ENCODE measurements at places on chromosomes 3 and 15.

- no peak for DNase-seq
These were observed 480.1 kb upstream of the ZNF385D start for GRCh38 chr3:22231061-22231460.

GRCh38 chr3:184737641-184738505, 26.0 kb upstream of the MAGEF1 start:
- no peak for DNase-seq

DNA sequence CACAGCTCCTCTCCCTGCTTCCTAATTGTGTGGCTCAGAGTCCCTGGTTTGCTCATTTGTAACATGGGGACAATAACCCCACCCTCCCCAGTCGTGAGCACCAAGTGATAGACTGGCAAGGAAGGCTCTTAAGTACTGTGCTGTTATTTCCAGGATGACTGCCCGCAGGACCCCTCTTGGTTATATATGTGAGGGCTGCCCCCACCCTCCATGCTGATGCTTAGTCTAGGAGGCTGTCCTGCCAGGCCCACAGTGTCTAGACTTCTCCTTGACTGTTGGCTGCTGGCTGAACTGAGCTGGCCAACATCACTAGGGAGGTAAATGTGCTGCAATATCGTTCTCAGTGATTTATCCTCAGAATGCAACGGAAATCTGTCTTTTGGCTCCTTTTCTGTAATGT, 45.1 kb downstream of the RAB11A start:
- no peak for DNase-seq

DNA sequence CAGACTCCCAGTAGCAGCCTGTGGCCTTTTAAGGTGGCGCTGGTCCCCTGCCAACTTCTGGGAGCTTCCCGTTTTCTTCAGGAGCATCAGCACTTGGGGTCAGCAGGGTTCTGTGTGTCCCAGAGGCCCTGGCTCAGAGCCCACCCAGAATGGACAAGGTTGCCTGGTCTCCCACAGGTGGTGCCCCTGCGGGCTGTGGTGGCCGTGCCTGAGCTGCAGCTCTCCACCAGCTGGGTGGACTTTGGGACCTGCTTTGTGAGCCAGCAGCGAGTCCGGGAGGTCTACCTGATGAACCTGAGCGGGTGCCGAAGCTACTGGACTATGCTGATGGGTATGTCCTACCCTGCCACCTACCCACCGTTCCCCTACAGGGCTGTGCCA, 15.5 kb downstream of the ACAA1 start:
- no peak for DNase-seq

- DNase-seq: no peak
These were observed 73.0 kb upstream of the GOLIM4 start for GRCh38 chr3:168168743-168169142.

- DNase-seq: no peak
These were observed 230.3 kb downstream of the MAGI1 start for GRCh38 chr3:65808407-65808806.

- no peak for DNase-seq
These were observed 317 bp downstream of the ROBO2 start for GRCh38 chr3:77040216-77040615.

GRCh38 chr3:28186748-28187147, 54.7 kb upstream of the CMC1 start:
- no peak for DNase-seq

- no peak for DNase-seq
These were observed 64.5 kb downstream of the MITF start for GRCh38 chr3:69803681-69804270.

- no peak for DNase-seq
These were observed 358.4 kb downstream of the FOXP1 start for GRCh38 chr3:71225002-71225684.

DNA sequence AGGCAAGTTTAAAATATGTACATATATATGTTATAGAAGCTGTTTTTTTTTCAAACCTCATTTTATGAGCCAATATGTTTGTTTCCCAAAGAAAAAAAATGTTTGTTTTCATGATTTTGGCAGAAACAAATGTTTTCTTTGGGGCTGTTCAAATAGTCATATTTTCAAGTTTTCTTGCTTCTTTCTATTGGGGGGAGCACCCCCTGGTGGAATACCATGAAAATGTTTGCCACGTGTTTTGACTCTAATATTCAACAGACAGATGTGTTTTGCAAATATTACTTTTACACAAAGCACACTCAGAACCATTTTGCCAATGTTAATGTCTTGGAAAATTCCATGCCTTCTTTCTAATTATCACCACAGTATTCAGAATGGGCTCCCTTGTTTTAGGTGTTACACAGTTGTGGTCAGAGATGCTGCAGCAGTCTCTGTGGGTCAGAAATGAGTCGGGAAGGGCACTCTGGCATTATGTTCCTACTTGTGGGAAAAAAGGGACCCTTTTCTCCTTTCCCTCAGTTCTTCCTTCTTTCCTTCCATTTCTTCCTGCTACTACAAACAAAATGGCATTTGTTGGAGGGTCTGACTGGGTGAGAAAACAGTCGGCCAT, 817.0 kb downstream of the TUSC7 start:
- DNase-seq: no peak

- DNase-seq: no peak
These were observed 27.7 kb downstream of the SRP14 start for GRCh38 chr15:40011303-40011702.

DNA sequence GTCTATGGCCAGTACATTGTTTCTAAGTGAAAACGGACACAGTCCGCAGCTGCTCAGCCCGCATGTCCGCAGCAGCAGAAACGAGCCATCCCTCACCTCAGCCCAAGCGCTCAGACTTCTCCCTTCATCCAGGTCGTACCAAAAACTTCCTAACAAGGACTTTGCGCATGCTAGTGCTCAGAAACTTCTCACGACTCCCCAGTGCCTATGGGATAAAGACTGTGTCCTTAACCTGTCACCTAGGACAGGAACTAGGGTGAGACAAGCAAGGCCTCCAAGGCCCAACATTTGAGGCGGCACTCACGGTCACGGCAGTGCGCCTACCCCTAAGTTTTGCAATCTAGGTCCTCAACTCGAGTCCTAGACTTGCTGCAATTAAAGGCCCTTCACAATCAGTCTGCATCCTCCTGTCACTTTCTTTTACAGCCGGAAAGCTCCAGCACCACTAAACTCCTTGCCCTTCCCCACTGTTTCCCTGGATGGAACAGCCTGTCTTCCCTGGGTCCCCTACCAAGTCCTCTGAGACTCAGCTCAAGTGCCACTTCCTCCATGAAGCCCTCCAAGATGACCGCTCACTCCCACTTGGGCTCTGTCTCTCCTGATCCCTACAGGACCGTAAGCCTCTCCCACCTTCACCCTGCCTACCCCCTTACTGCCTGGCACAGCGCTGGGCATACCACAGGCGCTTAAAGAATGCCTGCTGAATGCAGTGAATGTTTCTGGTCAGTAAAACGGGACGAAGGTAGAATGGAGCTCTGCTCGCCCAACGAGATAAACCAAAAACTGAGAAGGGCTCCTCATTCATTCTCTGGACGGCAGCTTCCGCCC, 1.2 kb downstream of the CLN6 start:
- no peak for DNase-seq

GRCh38 chr15:98881526-98882520, 125.8 kb downstream of the PGPEP1L start:
- no peak for DNase-seq

GRCh38 chr15:63519041-63519440, 14.6 kb downstream of the USP3 start:
- DNase-seq: no peak

- DNase-seq: no peak
These were observed 14.3 kb upstream of the SPRED1 start for GRCh38 chr15:38238311-38238710.

DNA sequence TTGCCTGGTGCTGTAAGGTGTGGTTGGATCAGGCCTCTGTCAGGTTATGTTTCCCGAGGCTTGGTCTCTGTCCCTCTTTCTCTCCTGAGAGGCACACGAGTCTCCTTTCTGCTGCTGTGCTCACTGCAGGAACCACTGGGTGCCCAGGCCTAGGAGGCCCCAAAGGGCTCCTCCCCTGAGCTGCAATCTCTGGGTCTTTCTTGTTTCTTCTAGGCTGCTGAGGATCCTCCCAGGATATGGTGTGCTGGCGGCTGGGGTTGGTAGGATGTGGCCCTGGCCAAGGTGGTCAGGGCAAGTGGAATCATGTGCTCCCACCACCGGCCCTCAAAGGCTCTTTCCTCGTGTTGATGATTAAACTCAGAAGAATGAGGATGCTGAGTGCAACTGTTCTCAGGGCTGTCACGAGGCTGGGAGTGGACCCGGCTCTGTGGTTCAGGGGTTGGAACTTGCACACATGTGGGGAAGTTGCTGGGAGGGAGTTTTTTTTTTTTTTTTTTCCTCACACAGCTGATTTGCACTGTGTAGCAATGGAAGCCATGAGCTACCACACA, 43.6 kb upstream of the CTSH start:
- no peak for DNase-seq

- DNase-seq: no peak
These were observed at the start of gene ITGA11 for GRCh38 chr15:68431792-68432401. ITGA11 (minus strand) TSS chr15:68432163; CDS start chr15:68432066, 97 bp downstream.

- no peak for DNase-seq
These were observed 133.3 kb upstream of the MEF2A start for GRCh38 chr15:99432271-99433025.

DNA sequence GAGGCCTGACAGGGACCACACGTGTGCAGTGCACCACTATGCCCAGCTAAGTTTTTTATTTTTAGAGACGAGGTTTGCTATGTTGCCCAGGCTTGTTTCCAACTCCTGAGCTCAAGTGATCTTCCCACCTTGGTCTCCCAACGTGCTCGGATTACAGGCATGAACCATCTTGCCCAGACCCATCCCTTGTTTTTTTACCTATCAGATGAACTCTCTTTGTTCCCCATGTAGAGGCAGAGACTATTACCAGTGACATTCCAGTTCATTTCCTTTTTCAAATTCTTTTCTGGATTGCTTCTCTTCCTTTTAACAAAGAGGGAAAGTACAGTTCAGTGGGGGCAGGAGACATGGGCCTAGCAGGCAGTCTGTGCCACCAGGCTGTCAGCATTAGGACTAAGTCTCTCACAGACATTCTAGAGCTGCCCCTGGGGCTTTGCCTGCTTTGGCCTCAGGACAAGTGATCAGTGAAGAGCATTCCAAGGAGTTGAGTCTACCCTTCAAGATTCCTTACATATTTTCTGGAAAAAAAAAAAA, 103.5 kb upstream of the SLC7A14 start:
- DNase-seq: no peak

DNA sequence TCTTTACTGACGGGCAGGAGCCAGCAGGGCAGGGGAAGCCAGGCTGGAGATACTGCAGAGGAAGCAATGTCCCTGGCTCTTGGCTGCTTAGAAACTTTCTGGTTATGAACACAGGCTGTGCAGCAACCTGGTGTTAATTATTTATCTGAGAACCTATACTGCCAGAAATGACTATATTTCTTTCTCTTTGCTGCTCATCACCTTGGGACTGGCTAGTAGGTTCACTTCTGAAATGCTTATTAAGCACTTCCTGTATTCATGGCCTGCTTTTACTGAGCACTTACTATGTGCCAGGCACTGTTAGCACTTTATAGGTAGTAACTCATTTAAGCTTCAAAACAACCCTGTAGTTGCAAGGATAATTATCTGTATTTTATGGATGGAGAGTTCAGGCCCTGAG, 57.6 kb downstream of the RAB11A start:
- no peak for DNase-seq

DNA sequence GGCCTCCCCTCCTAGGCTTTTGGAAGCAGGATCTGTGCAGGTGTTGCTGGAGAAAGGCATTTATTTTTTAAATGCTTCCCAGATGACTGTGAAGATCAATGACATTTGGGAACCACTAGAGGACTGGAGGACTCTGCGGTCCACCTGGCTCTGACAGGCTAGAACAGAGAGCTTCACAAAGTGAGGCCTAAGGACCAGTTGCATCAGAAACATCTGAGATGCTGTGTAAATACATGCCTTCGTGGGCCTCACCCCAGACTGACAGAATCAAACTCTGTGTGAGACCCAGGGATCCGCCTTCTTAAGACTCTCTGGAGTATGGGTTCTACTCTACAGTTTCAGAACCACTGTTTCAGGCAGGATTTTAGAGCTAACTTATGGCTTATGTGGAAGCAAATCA, 105.0 kb upstream of the ICE2 start:
- no peak for DNase-seq

- DNase-seq: no peak
These were observed 53.7 kb upstream of the TRAK1 start for GRCh38 chr3:42037318-42037945.

- DNase-seq: no peak
These were observed 373.7 kb upstream of the NECTIN3 start for GRCh38 chr3:110697961-110698360.

GRCh38 chr15:40061212-40061901, 22.4 kb upstream of the SRP14 start:
- DNase-seq: no peak

- DNase-seq: no peak
These were observed 28.8 kb upstream of the HES1 start for GRCh38 chr3:194107107-194107506.

GRCh38 chr3:66761093-66761780, 236.9 kb upstream of the KBTBD8 start:
- no peak for DNase-seq

DNA sequence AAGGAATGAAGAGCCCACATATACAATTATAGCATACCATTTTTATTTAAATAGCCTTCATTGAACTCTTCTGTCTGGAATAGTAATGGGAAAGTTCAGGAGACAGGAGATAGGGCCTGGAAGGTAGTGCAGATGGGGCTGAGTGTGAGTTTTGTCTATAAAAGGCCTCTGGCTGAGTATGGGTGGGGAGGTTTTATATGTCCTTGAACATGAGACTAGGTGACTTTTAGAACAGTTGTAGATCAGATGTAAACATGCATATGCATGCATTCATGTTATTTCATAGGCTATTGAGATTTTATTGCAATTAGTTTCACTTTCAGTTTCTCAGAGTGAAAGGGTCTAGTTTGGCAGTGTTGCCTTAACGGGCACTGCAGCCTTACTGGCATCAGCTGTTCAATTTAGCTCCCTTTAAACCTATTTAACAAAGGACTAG, 27.1 kb downstream of the CGGBP1 start:
- DNase-seq: peak; percentile 9

- DNase-seq: no peak
These were observed 113.3 kb downstream of the TBC1D2B start for GRCh38 chr15:77964193-77964592.

GRCh38 chr3:98812851-98813374, 49.8 kb downstream of the ST3GAL6 start:
- DNase-seq: no peak

GRCh38 chr3:186669378-186670084, 3.7 kb downstream of the HRG start:
- no peak for DNase-seq

- DNase-seq: no peak
These were observed 288.4 kb upstream of the LYSMD4 start for GRCh38 chr15:100021653-100022052.

GRCh38 chr3:57983734-57984518, 24.3 kb upstream of the FLNB start:
- peak; percentile 49 for DNase-seq

GRCh38 chr3:129722527-129722926, 116.1 kb upstream of the PLXND1 start:
- no peak for DNase-seq

All from stimulated activated CD4-positive, alpha-beta T cell treated with anti-CD3 and anti-CD28 coated beads, Interleukin-2, amount 100 ng/mL, for 4 hours (primary cell).